ENCODE measurements at places on chromosomes 16 and 17.

DNA sequence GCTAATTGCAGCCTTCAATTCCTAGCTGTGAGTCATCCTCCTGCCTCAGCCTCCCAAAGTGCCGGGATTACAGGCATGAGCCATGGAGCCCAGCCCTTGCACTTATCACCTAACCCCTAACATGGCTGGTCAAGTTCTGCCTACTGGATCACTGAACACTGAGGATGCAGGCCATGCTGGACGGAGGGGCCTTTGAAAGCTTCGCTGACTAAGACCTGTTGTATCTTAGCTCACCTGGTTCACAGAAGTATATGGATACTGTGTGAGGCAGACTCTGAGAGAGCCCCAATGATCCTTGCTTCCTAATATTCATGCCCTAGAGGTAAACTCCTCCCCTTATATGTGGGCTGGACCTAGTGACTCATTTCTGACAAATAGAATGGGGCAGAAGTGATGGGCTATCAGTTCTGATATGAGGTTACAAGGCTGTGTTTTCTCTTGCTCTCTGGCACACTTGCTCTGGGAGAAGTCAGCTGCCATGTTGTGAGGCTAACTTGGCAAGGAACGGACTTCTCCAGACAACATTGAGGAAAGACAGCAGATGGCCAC is 11.7 kb upstream of the TMIGD1 start:
- DNase-seq, result no peak

- no peak for DNase-seq
These were observed 12.8 kb downstream of the RAB11FIP4 start for GRCh38 chr17:31404028-31404949.

DNA sequence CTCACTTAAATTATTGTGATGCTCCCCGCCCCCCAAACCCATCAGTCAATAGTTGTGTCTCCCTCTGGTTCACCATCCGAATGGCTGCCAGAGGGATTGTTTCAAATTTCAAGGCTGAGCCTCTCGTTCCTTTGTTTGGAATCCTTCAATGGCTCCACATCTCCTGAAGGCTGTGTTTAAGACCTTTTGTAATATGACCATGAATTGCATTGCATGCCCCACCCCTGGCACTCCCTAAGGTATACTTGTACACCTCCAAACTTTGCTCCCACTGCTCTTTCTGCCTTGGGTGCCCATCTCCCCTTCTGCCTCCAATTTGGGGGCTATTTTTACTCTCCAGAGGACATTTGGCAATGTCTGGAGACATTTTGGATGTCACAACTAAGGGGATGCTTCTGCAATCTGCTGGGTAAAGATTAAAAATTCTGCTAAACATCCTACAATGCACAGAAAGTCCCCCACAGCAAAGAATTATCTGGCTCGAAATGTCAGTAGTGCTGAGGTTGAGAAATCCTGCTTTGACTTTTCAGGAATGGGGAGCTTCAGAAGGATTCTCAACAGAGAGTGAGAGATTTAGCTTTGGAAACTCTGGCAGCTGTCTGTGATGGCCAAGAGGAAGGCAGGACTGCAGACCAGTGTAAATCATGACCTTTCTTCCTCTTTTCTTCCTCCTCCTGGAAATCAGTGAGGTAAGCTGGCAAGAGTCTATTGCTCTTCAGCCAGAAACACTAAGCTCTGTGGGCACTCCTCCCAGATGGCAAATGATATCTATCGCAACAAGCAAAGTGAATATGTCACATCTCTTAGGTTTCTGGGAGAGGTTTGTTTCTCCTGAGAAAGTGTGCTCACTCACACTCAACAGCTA is 8.7 kb upstream of the IL4R start:
- no peak for DNase-seq

GRCh38 chr16:57969451-57970123 is 1.3 kb downstream of the CNGB1 start:
- no peak for DNase-seq

- no peak for DNase-seq
These were observed 218.1 kb upstream of the FOXF1 start for GRCh38 chr16:86292171-86292775.

DNA sequence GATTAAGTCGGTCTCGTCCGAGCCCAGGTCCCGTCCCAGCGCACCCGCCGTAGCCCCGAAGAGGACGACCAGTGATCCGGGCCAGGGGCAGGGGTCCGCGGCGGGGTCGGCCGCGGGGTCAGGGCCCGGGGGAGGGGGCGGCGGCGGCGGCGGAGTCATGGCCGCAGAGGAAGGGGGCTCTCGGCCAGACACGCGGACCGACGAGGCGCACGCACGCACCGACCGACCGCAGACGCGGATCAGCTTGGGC is at the start of gene ESRP2:
Gene ESRP2 (minus strand): TSS at position 241 of the 250 bp plus-strand sequence. CDS start 82 bp downstream, at position 159.
- no peak for DNase-seq

- DNase-seq, result no peak
These were observed 78.3 kb downstream of the NLK start for GRCh38 chr17:28120766-28121165.

DNA sequence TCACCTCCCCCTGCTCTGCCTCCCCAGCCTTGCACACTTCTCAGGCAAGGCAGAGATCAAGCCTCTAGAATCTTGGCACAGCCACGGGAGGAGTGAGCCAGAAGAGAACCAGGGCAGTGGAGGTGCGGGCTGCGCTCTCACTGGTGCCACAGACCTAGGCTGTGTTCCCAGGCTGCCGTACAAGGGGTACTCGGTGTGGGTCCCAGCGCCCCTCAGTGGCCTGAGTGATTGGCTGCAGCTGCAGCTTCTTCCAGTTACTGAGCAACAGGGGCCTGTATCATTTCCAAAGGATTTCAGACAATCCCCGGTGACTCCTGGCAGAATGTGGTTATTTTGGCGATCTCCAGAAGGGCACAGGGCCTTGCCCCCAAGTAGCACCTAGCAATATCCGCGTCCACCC is 1852.1 kb downstream of the TP53TG3F start:
- DNase-seq, result no peak

GRCh38 chr16:71311553-71312158 is 22.5 kb upstream of the CMTR2 start:
- peak; percentile 12 for DNase-seq

DNA sequence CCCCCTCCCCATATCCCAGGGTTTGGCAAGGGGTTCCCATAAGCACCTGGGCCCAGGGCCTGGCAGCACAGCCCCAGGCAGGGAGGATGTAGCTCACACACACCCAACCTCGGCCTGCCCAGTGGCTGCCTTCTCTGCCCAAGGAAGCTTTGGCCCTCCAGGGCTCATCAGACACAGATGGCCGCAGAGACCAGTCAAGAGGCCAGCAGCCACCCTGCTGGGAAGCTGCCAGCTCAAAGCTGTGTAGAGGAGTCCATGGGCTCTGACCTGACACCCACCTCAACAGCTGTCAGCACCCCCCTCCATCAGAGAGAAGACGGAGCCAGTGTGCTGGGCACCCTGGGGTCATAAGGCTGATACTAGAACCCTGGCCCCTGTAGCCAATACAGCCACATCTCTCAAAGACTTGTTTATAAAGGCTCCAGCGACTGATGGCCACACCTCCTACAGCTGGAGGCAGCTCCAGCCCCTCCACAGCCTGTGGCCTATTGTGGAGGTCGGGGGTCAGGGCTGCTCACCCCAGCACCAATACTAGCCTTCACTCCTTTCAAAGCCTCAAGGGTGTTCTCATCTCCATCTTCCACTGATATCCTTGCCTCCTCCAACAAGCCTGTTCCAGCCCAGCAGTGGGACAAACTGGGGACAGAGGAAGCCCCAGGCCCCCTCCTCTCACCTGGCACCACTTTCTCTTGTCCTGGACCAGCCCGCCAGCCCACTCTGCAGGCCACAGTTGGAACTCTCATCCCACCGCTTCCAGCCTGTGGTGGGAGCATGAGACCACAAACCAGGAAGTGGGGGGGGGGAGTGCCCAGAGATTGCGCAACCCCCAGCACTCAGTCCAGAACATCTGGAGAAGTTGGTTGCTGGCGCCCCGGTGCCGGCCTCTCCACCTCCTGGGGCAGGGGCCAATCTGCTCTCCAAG is 2.2 kb upstream of the MPG start:
- DNase-seq, result no peak

DNA sequence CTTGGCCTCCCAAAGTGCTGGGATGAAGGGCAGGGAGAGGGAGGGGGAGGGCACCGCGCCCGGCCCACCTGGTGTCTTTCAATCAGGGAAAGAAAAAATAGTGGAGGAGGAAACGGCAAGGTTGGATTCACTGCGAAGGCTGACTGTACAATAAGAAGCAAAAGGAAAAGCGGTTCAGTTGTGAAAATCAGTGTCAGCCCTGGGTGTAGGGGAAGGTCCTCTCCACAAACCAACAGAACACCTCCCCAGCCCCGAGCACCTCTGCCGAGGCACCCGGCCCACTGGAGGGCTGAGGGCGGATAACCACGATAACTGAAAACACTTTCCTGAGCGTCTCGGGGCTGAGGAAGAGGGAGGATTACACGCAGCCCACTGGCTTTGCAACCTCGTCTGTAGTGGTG is 1.4 kb upstream of the SPG7 start:
- no peak for DNase-seq

- peak; percentile 18 for DNase-seq
These were observed 69.2 kb downstream of the MAP2K4 start for GRCh38 chr17:12089809-12090384.

- no peak for DNase-seq
These were observed 482.5 kb upstream of the CDH5 start for GRCh38 chr16:65884018-65884417.

DNA sequence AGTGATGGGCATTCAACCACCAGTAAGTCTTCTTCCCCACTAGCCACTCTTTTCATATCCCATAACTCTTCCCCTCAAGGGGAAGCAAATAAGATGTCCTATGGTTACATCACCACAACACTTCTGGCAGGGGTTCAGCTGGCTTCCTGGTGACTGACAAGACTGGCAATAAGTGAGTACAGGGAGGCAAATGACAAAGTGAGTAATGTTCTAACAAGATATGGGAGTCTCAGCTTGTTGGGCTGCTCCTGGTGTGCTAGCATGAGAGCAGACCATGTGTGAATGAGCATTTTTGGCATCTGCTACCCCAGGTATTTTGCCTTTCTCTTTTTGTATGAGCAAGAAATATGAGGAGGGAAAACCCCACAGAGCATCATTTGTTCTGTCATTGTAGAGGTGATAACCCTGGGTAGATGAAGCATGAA is 9.9 kb downstream of the TMIGD1 start:
- no peak for DNase-seq

DNA sequence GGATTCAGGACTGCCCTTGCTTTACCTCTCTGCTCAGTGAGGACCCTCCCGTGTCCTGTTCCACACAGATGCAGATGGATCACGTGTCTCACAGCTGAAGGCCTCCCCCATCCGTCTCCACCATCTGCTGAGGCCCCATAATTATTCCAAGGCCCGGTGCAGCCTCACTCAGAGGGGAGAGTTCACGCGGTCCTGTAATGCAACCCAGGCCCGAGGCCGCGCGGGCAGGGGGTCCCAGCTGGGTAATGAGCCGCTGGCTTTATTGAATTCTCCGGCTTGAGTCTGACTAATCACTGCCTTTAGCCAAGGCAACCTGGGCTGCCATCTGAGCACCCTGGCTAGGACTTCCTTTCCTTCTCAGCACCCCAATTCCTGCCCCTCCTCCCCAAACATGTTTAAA is 4.4 kb upstream of the WFIKKN2 start:
- no peak for DNase-seq

GRCh38 chr17:77291591-77292386 is 151.0 kb downstream of the SEC14L1 start:
- DNase-seq, result no peak

DNA sequence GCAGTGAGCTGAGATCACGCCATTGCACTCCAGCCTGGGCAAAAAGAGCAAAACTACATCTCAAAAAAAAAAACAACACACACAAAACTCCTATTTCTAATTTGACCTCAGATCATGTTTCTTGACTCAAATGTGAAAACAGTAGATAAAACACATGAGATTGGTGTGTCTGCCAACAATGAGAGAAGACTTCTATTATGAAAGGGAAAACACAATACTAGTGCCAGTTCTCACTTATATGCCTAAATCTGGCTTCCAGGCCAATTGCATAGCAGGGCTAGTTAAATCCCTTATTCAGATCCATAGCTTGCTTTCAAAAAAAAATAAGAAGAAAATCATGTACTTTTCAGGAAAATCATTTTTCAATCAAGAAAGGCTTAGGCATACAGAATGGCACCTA is 39.4 kb downstream of the AP1G1 start:
- no peak for DNase-seq

GRCh38 chr17:72715906-72716572 is 376.4 kb downstream of the SLC39A11 start:
- peak; percentile 81 for DNase-seq

DNA sequence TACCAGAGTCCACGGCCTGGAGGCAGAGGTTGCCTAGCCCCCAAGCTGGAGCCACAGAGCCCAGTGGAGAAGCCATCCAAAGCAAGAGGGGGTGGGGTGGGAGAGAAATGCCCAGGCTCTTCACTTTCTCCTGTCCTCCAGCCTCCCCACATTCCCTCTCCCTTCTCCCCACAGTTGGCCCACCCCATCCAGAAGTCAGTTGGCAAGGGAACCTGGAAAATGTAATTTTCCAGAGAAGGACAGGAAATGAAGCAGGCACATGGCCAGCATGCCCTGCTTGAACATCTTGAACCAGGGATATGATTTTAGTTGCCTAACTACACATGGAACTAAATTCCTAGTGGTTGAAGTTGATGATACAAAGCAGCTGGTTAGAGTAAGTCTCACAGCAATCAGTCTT is 73.3 kb upstream of the IRX6 start:
- DNase-seq, result no peak

DNA sequence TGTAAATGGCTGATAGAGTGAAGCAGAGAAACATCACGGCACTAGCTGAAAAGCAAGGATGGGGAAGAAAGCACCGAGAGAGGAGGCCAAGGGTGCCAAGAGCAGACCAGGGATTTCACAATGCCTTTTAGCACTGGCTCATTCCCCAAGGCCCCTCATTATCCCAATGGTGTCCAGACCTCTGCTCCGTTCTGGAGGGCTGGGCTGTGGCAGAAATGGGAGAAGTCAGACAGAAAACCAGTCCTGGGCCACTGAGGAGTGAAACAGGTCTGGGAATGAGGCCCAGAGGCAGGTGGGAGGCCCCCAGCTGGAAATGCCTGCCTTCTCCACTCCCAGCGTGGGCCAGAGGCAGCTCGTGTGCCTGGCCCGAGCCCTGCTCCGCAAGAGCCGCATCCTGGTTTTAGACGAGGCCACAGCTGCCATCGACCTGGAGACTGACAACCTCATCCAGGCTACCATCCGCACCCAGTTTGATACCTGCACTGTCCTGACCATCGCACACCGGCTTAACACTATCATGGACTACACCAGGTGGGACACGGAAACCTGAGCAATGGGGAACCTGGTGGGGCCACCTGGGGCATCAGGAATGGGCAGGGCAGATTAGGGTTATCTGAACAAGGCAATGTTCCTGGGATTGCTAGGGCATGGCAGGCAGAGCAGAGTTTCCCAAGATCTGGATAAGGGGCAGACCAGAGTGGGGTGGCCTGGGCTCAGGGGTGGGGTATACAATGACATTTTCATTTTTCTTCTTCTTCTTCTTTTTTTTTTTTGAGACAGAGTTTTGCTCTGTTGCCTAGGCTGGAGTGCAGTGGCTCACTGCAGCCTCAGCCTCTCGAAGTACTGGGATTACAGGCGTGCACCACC is 20.3 kb downstream of the ANKRD40 start:
- no peak for DNase-seq

DNA sequence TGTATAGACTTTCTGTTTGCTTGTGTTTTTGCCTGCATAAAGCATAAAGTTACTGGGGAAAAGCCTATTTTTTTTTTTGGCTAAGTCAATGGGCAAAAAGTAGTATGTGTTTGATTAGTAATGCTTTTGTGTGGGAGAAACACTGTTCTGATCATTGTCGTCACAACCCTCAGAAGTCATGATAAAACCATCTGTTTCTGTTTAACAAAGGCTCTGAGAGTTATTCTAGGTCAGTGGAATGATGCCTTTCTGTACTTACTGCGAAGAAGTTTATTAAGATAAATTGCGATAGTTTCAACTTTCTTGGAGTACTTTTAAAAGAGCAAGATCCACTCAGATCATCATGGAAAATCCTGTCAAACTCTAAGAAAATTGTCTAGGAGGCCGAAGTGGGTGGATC is 80.9 kb downstream of the PRKCA start:
- no peak for DNase-seq
